Urinary bladder (tissue), 4 donors: ENCODE measurements at places on chromosomes 16 and 17.

DNA sequence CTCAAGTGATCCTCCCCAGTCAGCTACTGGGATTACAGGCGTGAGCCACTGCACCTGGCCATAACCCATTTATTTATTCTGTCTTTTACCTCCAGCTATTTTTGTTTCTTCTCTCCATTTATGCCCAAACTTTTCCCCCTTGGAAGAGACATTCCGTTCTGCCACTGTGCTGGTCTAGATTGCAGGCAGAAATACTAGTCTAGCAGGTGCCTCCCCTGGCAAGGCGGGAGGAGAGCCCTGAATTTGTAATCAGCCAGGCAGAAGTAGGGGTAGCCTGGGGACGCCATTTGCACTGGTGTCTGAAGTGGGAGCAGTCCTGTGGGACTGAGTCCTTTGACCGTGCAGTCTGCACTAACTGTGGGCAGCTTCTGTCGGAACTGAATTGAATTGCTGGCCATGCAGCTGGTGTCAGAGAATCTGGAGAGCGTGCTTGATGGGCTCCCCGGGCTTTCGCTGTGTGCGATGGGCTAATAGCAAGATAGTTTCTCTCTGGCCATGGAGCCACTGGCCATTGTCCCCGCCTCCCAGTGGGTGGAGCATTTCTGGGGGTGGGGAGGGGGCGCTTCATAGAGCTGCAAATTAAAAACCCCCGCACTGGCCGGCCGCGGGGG lies 31.5 kb upstream of the LITAF start:
- no peak for DNase-seq

GRCh38 chr16:10618710-10619209 lies 38.4 kb upstream of the EMP2 start:
- no peak for DNase-seq

DNA sequence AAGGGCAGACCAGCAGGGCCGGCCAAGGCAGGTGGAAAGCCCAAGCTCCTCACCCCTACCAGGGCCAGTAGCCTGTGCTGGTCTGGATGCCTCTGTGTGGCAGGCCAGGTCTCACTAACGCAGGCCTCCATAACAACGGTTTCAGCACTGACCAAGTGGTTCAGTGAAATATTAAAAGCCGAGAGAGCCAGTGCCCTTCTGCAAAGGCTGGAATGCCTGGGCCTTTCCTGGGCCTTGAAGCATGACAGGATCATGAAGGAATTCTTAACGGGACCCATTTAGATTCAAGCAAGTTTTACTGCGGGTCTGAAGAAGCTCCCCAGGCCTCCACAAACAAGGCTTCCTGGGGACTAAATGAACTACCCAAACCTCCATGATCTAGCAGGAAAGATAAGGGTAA lies 16.3 kb downstream of the ADAD2 start:
- no peak for DNase-seq

GRCh38 chr17:17433000-17433703 lies 43.6 kb upstream of the MED9 start:
- DNase-seq = no peak

- no peak for DNase-seq
Observed at GRCh38 chr17:77440560-77440981, 299.8 kb downstream of the SEC14L1 start.

- no peak for DNase-seq
Observed at GRCh38 chr17:17635126-17635525, 43.6 kb upstream of the PEMT start.

GRCh38 chr16:73768786-73769203 lies 527.8 kb upstream of the PSMD7 start:
- no peak for DNase-seq

DNA sequence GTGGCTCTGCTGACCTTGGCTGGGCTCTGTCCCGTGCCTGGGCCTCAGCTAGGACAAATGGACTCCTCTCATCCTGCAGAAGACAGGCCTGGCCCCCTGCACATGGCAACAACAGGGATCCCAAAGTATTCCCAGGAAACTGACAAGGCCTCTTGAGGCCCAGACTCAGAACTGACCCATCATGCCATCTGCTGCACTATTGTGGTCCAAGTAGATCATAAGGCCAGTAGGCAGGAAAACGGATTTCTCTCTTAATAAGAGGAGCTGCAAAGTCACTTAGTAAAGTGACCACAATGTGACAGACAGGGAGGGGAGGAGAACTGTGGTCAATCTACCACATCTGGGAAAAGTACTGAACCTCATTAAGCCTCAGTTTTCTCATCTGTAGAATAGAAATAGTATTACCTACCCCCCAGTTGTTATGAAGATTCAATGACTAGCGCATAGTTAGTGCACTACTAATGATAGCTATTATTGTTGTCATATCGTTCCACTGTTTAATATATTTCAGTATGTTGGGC lies 62.1 kb upstream of the TNRC6A start:
- DNase-seq = no peak

- no peak for DNase-seq
Observed at GRCh38 chr17:1495265-1495989, 2.9 kb upstream of the MYO1C start.

GRCh38 chr16:4265676-4266075 lies 7.1 kb downstream of the TFAP4 start:
- DNase-seq = no peak

DNA sequence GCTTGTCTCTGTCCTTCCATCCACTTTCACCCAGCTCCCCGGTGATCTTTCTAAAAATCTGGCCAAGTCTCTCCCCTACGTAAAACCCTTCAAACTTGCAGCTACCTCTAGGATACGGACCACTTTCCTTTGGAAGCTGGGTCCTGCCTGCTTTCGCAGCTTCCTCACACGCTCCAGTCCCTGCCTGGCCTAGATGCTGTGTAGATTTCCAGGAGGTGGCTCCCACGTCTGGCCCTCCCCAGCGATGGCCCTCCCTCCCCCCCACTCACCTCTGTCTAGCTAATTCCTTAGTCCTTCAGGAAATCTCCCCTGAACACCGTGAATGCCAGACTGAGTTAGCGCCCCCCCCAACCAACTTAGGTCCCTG lies 579 bp upstream of the LRRC59 start:
- no peak for DNase-seq

GRCh38 chr16:65010125-65010524 lies 111.7 kb downstream of the CDH11 start:
- no peak for DNase-seq

GRCh38 chr16:4402439-4403132 lies 13.8 kb downstream of the CORO7 start:
- DNase-seq = no peak

DNA sequence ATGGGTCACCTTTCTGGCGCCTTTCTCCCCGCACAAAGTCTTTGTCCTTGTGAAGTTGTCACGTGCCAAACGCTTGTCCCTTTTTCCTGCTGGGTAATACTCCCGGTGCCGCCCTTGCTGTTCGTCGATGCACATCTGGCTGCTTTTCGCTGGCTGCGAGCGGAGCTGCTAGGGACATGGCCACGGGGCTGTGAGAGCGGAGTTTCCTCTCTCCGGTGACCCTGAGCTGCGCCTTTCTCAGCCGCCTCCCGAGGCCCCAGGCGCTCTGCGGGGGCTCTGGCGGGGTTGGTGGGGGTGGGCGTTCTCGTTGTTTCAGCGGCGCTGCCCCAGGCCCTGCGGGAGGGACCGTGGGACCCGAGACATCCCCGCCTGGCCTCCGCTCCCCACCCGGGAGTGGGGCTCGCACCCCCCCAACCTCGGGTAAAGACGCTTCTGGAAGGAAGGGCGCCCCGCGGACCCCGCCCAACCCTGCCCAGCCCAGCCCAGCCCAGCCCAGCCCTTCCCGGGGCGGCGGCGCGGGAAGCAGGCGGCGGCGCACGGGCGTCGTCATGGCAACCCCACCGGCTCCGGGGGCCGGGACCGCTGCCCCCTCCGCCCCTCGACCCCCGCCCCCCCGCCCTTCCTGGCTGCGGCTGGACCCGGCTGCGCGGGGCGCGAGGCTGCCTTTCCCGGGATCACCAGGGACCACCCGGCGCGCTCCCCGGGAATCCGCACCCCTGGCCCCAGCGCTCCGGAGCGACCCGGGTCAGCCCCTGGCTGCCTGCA lies 12.3 kb downstream of the CHMP6 start:
- DNase-seq = no peak

DNA sequence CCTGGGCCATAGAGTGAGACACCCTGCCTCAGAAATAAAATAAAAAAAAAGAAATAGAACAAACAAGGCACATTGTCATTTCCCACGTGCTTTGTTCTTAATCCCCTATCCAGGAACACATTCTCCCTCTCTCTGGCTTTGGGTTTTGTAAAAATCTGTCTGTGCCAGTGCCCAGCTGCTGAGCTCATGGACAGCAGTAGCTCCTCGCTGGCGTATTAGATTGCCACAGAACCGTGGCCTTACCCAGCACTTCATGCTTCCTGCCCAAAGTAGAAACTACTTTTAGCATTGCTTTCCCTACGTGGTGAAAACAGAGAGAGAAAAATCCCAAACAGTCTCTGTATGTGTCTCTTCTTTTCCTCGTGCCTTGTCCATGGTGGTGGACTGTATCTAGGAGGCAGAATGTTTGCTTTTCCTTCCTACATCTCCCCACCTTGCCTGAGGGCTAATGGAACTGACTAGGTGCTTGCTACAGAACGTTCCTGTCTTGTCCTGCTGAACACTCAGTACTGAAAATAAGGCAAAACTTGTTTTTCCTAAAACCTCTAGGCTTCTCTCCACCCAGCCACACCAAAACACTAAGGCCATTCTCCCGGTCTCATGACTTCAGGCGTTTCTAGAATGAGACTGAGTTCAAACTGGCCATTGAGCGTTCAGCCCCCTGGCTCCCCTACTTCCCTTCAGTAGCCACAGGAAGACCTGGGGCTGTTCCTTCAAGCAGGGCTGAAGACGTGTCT lies 26.1 kb downstream of the MNT start:
- no peak for DNase-seq

DNA sequence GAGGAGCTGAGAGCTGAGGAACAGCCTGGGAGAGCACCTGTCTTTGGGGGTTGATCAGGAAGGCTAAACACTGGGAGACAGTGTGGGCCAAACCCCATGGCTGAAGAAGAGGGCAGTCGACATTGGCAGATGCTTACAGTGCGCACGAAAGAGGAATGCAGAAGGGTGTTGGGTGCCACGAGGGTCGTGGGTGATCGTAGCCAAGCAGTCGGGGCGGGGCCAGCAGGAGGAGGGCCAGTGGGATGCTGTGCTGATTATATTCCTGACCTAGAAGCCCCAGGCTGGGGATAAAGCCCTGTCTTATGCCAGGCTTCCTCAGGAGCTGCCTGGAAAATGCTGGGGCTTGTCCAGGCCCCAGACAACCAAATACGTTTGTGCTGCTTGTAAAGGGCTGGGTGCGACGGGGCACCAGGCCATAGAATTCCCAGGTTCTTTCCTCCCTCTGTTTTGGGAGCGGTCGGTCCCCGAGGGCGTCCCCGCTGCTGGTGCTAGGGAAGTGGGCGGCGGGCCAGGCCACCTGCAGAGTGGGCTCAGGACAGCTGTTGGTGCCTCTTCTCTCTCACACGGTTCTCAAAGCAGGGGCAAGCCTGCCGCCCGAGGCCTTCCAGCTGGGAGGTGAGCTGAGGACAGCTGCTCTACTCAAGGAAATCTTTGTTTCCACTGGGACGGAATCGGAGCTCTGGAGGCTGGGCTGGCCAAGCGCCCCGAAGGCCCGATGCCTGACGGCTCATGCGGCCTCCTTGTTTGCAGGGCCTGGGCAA lies 10.0 kb downstream of the C1QTNF1 start:
- no peak for DNase-seq

DNA sequence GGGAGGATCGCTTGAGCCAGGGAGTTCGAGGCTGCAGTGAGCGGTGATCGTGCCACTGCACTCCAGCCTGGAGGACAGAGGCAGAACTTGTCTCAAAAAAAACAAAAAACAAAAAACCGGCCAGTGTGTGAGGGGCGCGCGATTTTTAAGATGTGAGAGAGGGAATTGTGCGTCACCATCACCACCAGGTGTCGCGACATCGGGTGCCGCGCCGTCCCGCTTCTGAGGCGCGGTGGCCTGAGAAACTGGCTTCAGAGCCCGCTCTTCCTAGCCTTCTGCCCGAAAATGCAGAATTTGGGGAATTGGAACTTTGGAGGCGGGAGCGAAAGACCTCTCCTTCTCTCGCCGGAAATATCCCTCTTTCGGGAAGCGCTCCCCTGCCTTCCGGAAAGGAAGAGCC lies 524.8 kb downstream of the KCNJ18 start:
- no peak for DNase-seq

GRCh38 chr17:80927791-80928216 lies 63.8 kb upstream of the CHMP6 start:
- no peak for DNase-seq

- DNase-seq = no peak
Observed at GRCh38 chr17:75074532-75074931, 13.2 kb upstream of the SLC16A5 start.

DNA sequence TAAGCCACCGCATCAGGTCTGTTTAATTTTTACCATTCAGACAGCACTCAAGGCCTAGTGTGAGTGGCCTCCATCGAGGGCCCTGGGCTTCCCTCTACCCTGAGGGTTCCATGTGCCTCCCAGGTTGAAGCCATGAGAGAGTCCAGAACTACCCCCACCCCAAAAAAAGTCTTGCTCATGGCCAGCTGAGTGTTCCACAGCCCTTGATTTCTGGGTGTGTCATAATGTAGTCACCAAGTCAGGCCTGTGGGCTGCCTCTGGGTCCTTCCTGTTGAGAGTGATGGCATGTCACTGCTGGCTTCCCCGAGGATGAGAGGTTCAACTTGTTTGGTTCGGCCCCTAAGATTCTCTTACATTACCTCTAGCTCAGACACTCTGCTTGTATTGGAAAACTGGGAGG lies 100.6 kb downstream of the PITPNC1 start:
- no peak for DNase-seq

DNA sequence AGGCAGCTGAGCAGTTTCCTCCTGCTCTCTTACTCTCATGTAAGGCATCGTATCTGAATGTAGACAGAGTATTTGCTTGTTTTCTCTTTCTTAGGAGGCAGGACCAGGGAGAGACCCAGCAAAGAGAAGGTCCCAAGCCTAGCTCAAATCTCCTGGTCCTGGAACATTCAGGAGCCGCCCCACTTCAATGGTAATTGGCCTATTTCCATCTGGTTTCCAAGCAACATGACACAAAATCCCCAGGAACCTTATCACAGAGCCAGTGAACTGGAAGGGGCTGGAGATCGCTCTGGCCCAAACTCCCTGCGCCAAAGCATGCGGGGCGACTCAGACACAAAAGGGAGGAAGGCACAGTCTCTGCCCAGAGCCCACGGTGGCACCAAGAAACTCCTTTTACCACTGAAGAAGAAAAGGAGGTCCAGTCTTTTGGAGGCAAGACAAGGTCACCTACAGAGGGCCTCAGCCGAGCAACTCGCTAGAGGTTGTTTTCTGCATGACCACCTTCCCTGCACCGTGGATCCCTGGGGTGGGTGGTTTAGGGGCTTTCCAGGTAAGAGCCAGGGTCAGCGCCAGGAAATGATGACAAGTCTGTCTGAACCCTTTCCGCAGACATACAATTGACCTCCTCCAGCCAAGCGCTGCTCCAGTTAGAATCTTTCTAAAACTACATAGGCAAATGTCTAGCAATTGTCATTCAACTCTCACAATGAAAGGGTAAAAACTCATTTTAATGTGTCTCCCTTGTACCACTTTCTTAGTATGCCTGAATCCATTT lies 394.7 kb downstream of the SOX9 start:
- DNase-seq = no peak

GRCh38 chr17:48175692-48176470 lies 68.3 kb downstream of the SNX11 start:
- no peak for DNase-seq
